Osteoblast (primary cell): ENCODE measurements at places on chromosomes 1 and 21. TPM values are rescaled to one million over a fixed set of nuclear protein-coding genes. Genes with fewer than 3 reads are reported as not detected.

Gene LRRC39
- 0.36 and 1.2 TPM in 2 replicates for total RNA-seq

Gene HES3
- not detected in 2 replicates for total RNA-seq

Gene ZNF684
- total RNA-seq: 3.6 and 3.8 TPM in 2 replicates

Gene SOX13
- total RNA-seq: 6.8 and 9.0 TPM in 2 replicates

Gene TTLL7
- total RNA-seq: 13.8 and 15.3 TPM in 2 replicates

Gene S100A16
- total RNA-seq: 160 and 190 TPM in 2 replicates

Gene OLIG2
- total RNA-seq: not detected in 2 replicates

Gene XCL2
- not detected in 2 replicates for total RNA-seq

Gene SH2D5
- 1.4 and 1.8 TPM in 2 replicates for total RNA-seq

Gene MAP3K21
- total RNA-seq: under 0.01 TPM in 2 replicates

Gene SLC45A1
- total RNA-seq: 1.8 and 2.4 TPM in 2 replicates

Gene NPPB
- not detected in 2 replicates for total RNA-seq

Gene C1orf141
- total RNA-seq: not detected in 2 replicates

Gene BCAS2
- 37.1 and 38.0 TPM in 2 replicates for total RNA-seq

Gene PROK1
- not detected in 2 replicates for total RNA-seq

Gene RNU1-3
- under 0.01 TPM in 1 of 2 replicates, not detected in the other for total RNA-seq

Gene ATP1A4
- total RNA-seq: not detected in 2 replicates

Gene HIPK1
- total RNA-seq: 22.7 and 23.9 TPM in 2 replicates

Gene C1QTNF12
- total RNA-seq: 0.36 and 0.59 TPM in 2 replicates

Gene GBP7
- total RNA-seq: not detected in 2 replicates

Gene HRNR
- not detected in 2 replicates for total RNA-seq

Gene DNMT3L
- total RNA-seq: not detected in 2 replicates

Gene ELK4
- 27.1 and 30.4 TPM in 2 replicates for total RNA-seq

Gene CFHR5
- not detected in 2 replicates for total RNA-seq

Gene EXTL1
- 1.4 and 3.2 TPM in 2 replicates for total RNA-seq

Gene RASSF5
- total RNA-seq: 0.59 and 0.72 TPM in 2 replicates

Gene SPATA1
- total RNA-seq: 1.8 and 2.1 TPM in 2 replicates

Gene OLFML3
- total RNA-seq: 359 and 418 TPM in 2 replicates

Gene SAMD13
- under 0.01 and 0.29 TPM in 2 replicates for total RNA-seq
